ENCODE measurements at places on chromosomes 7 and 10.

DNA sequence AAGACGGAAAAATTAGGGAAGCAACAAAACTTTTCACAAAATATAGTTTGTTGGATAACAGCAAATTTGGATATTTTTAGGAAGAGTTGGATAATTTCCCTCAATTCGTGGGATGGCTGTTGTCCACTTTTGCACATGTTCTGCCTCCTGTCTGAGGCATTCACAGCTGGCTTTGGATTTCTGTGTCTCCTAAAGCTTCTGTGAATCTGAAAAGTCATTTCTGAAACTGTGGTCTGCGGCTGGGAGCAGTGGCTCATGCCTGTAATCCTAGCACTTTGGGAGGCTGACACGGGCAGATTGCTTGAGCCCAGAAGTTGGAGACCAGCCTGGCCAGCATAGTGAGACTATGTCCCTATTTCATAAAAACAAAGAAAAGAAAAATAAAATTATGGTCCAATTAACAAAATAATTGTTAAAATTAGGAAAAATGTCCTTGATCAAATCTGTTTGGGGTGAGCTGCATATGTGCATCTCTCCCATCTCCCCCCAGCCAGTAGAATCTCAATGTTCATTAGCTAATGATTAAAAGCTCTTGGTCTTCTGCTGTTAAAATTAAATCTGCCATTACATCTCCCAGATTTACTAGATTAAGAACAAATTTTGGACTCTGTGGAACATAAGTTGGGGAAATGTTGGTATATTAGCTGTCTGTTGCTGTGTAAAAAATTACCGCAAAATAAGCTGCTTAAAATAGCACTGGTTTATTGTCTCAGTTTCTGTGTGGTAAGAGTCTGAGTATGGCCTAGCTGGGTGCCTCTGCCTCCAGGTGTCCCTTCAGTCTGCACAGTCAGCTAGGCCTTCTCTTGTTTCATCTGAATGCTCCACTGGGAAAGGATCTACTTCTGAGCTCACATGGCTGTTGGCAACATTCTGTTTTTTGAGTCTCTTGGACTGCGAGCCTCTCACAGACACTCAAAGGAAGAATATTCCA lies 332.0 kb upstream of the FZD1 start:
- DNase-seq: no peak

DNA sequence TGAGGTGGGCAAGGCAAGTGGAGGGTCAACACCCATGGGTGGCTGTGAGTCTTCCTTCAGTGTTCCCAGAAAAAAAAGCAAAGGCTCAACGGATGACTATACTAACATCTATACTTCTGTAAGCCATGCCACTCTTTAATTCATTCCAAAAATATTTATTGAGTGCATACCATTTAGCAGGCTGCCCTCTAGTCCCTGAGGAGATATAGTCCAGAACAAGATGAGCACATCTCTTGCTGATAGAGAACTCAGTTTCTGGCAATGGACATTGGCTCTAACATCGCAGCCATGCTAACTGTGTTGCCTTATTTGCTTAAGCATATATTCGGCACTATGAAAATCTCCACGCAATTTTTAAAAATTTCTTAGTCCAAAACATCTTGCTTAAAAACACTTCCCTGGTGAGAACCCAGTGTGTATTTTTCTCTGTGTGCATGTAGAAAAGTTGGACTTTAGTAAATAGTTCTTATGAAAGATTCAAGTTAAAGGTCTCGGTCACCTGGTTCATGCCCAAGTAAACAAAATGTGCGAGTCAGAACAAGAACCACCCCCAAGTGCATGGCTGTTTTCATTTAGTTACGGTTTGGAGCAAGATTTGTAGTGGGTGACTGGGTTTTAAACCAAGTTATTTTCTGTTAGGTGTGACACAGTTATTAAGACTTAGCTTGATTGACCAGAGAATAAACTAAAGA lies 69.8 kb downstream of the MET start:
- no peak for DNase-seq

GRCh38 chr7:106863274-106863997 lies 1.6 kb upstream of the PIK3CG start:
- no peak for DNase-seq

DNA sequence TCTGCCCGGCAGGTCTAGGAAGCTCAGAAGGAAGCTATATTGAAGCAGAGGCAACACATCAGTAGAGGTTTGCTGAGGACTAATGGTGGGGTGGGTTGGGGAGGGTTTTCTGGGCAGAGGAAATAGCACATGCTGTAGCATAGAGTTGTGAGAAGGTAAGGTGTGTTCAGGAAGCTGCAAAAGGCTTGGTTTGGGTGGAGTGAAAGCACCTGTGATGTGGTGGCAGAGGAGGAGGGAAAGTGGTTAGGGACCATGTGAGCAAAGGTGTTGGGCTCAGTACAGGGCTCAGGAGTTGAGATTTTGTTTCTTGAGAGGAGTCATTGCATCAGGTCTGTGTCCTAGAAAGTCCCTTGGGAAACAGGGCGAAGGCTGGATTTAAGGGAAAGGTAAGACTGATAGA lies 294.6 kb downstream of the SORCS3 start:
- DNase-seq: no peak

- DNase-seq: no peak
Measured at GRCh38 chr7:150945853-150946420, 32.2 kb downstream of the KCNH2 start.

DNA sequence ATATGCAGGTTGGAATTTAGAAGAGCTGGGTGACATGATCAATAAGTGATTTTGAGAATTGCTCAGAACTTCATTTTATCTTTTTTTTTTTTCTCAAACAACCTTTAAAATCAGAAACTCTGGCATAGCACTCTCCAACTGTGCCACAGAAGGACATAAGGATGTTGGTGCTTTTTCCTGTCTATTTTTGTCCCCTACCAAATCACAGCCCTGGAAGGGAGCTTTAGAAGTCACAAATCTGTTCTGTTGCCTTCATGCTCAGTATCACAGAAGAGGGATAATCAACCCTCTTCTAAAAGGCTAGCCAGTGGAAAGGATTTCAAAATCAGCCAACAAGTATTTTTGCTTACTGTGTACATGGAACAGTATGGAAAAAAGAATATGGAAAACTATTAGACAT lies 14.8 kb upstream of the NRP1 start:
- DNase-seq: no peak

DNA sequence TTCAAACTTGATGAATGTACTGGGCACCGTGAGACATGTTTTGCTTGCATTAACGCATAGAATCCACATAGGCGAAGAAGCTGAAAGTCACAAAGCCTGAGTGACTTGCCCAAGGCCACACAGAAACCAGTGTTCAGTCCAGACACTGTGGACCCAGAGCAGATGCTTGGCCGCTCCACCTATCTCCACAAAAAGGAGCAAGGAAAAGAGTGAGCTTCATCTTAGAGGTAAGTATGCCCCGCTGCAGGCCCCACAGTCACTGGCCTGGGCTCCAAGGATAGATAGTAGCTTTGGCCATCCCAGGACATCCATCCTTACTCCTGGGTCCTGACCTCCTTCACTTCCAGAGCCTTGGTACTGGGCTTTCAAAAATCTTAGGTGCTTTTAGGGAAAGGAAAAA lies 60.1 kb upstream of the SAMD8 start:
- no peak for DNase-seq

DNA sequence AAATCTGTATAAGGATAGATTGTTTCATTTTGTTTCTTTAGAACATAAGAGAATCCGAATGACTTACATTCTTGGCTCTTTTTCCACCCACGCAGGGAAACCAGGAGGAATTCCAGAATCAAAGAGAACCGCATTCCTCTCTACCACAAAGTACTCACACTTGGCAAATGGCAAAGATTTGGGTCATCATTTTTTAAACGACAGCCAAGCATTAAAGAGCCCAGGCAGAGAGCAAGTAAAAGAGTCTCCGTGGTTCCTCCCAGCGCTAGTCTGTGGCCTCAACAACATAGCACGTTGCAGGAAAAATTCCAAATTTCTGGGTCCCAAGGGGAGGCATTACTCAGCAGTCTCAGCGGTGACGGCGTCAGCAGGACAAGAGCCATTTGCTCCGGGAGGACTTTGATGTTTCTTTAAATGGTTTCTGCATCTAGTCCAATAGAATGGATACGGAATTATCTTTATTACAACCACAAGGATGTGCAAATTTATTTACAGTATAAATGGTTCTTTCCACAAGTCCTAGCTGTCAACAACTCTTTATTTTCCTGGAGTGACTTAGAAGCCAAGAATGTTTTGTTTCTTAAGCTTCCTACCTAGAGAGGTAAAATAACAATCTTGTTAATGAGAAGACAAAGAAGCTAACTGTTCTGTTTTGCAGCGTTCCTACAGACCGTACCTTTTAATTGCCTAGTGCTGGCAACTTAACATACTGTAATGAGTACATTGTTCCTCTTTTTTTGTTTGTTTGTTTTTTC lies 232.5 kb downstream of the SKIDA1 start:
- peak; percentile 10 for DNase-seq

- DNase-seq: no peak
Measured at GRCh38 chr7:35256256-35257175, 2.6 kb upstream of the TBX20 start.

GRCh38 chr10:110208614-110209453 lies 1.4 kb downstream of the MXI1 start:
- no peak for DNase-seq

- no peak for DNase-seq
Measured at GRCh38 chr7:9890092-9890491, 1083.6 kb upstream of the PHF14 start.

DNA sequence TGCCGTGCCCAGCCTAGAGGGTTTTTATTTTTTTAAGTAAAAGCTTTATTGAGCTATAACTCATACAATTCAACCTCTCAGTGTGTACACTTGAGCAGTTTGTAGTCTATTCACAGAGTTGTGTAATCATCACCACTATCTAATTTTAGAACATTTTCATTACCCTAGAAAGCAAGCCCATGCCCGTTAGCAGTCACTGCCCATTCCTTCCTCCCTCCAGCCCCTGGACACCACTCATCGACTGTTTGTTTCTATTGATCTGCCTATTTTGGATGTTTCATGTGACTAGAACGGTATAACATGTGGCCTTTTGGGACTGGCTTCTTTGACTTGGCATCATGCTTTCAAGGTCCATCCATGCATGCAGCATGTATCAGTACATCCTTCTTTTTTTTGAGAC lies 25.7 kb upstream of the SEC61A2 start:
- DNase-seq: no peak

GRCh38 chr7:131941291-131941690 lies 384.9 kb upstream of the PODXL start:
- no peak for DNase-seq

DNA sequence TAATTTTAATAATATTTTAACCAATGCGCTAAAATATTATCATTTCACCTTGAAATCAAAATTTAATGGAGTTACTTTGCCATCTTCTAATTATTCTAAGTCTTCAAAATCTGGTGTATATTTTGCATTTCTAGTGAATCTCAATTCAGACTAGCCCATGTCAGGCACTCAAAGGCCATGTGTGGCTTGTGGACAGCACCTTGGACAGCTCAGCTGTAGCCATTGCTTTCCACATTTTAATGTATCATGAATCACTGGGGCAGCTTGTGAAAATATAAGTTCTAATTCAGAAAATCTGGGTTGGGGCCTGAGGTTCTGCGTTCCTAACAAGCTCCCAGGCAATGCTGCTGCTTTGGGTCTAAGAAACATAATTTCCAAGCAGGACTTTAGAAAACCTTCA lies 57.2 kb downstream of the MGAM2 start:
- no peak for DNase-seq

GRCh38 chr10:1475771-1476454 lies 261.4 kb downstream of the ADARB2 start:
- no peak for DNase-seq

GRCh38 chr7:155261031-155261985 lies 36.4 kb upstream of the INSIG1 start:
- DNase-seq: no peak

DNA sequence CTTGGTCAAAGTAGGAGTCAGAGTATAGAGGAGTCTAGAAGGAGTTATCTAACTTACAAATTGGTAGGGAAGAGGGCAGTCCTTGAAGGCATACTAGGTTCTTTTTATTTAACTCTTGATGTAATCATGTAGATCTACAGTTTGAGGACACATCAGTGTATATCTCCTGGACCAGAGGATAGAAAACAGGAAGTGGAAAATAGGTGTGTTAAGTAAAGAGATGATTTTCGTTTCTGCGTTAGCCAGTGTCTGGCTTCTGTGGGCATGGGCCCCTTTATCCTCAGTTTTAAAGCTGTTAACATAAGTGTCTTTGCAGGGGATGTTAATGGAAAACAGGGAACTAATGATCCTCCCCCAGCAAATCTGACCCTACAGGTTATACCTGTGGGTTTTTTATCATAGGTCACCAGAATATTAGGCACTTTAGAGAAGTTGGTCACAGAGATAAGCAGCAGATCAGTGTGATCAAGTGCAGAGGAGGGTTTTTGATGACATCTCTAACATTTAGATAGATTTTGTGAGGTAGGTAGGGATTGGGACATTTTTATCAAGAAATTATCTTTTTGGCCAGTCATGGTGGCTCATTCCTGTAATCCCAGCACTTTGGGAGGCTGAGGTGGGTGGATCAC lies 58.6 kb upstream of the PRSS1 start:
- DNase-seq: no peak

- DNase-seq: no peak
Measured at GRCh38 chr10:131655101-131655849, 245.5 kb upstream of the PPP2R2D start.

GRCh38 chr7:106720641-106721040 lies 59.7 kb upstream of the CCDC71L start:
- DNase-seq: no peak

GRCh38 chr7:2411815-2412586 lies 8.6 kb downstream of the CHST12 start:
- DNase-seq: no peak

DNA sequence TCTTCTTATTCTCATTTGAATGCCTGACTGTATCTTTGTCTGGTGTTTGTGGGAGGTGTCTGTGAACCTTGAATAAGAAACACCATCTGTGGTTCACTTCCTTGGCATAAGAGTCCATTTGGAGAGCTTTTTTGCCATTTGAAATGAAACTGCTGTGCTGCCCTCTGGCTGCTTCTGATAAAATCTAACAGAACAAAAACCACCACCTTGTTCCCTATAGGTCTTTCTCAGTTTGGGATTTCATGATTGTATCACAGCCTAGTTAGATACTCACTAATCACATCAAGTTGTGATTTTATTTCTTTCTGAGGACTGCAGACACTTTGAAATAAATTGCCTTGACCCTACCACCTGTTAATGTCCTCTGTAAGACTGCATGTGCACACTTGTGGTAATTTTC lies 102.7 kb upstream of the FAM13C start:
- DNase-seq: no peak

DNA sequence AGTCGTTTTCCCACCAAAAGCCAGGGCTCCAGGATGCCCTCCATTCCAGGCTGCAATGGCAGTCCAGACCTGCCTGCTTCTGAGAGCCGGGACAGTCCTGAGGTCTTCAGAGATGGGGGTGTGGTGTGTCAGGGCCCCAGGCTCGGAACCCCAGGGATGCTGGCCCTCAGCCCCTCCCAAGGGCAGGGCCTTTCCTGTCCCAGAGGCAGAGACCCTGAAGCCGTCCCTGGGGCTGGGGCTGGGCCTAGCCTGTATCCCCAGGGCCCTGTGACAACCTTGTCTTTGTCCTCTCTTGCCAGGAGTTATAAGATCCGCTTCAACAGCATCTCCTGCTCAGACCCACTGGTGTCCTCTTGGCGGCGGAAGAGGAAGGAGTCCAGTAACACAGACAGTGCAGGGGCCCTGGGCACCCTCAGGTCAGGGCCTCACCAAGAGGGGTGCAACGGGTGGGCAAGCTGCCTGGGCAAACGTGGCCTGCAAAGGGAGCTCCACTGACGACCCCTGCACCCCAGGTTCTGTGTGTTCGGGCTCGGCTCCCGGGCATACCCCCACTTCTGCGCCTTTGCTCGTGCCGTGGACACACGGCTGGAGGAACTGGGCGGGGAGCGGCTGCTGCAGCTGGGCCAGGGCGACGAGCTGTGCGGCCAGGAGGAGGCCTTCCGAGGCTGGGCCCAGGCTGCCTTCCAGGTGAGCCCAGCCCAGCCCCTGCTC lies 15.9 kb downstream of the NOS3 start:
- no peak for DNase-seq
